ENCODE measurements at places on chromosomes 16 and 17. TPM values are rescaled to one million over a fixed set of nuclear protein-coding genes. Genes with fewer than 3 reads are reported as not detected.

Gene SLC38A10
- total RNA-seq = 71.0 TPM

Gene SMTNL2
- total RNA-seq = 0.27 TPM

Gene OTOP2
- total RNA-seq = 0.17 TPM

Gene KRTAP4-4
- not detected for total RNA-seq

Gene CKLF
- 69.8 TPM for total RNA-seq

Gene CBLN1
- 0.06 TPM for total RNA-seq

Gene RGS11
- total RNA-seq = 4.7 TPM

Gene CHST6
- 0.13 TPM for total RNA-seq

Gene XPO6
- 94.2 TPM for total RNA-seq

Gene HOXB9
- total RNA-seq = 10.1 TPM

Gene AXIN1
- total RNA-seq = 32.4 TPM

Gene PROCA1
- 1.4 TPM for total RNA-seq

Gene PRM3
- not detected for total RNA-seq

Gene ACSM2B
- total RNA-seq = not detected

Gene MFSD11
- total RNA-seq = 21.8 TPM

Gene SUMO2
- 330 TPM for total RNA-seq
